Activated B cell treated with CpG ODN at 0.5 μM for 24 hours (primary cell): ENCODE measurements at places on chromosomes 2 and 18. TPM values are rescaled to one million over a fixed set of nuclear protein-coding genes. Genes with fewer than 3 reads are reported as not detected.
A peak's percentile ranks its signal among the peaks of the same experiment; 100 is the strongest.

DNA sequence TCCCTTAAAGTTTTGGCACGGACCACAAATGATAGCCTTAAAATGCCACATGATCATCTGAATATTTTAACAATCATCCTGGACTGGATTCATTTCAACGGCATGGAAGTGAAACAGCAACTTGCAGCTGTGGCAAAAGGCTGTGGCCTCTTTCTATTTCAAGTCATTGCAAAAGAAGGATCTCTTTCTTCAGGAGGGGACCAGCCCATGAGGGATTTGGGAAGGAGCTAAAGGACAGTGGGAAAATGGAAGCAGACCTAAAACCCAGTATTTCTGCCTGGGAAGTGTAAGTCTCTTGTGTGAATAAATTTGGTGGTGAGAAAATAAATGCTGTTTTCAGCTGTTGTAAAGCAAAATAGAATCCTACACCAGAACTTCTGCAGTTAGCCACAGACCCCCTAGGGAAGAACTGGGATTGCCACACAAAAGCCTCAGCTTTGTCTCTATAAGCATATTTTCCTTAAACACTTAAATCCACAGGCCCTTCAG, 107.3 kb upstream of the ZFP36L2 start:
- no peak for DNase-seq

DNA sequence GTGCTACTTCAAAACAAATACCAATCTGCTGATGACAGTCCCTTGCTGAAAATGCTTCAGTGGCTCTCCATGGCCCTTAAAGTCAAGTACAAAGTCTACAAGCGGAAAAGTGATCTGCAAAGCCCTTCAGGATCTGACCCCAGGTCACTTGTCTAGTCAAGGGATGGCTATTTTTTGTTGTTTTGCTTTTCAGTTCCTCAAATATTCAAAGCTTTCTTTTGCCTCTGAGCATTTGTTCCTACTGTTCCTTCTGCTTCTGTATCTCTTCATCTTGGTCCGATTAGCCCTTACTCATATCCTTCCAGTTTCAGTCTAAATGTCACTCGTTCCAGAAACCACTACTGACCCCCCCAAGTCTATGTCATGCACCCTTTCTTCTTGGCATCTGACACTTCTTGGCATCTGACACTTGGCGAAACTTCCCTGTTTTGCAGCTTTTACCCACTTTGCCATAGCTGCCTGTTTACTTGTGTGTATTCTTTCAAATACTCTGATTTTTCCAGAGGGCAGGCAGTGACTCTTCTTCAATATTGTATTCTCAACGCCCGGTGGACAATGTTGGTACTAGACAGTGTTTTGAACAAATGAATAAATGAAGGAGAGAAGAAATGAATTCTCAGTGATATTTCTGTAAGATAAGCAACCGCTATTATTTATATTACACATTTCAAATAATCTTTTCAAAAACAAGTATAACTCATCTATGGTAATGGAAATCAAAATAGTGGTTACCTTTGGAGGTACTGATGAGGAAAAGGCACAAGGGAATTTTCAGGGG, 175.9 kb upstream of the FN1 start:
- DNase-seq = no peak

GRCh38 chr2:923832-924601, 26.6 kb upstream of the SNTG2 start:
- DNase-seq = no peak

- DNase-seq = no peak
Measured at GRCh38 chr2:209614690-209615369, 156.8 kb upstream of the UNC80 start.

DNA sequence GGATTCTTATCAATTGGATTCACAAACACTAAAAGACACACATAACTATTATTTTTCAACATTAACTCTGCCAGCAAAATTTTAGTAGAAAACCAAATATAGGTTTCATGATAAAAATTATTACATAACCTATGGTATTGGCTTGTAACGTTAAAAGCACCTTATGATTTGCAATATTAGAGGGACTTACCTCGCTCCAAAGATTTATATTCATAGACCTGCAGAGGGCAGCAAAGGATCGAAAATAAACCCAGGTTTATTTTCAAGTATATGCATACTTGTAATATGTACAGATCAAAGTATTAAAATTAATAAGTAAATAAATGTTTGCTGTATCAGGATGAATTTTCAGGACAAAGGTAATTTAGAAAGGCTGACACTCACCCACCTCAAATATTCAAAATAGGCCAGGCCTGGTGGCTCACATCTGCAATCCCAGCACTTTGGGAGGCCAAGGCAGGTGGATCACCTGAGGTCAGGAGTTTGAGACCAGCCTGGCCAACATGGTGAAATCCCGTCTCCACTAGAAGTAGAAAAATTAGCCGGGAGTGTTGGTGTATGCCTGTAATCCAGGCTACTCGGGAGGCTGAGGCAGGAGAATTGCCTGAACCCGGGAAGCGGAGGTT, 45.3 kb downstream of the LRPPRC start:
- DNase-seq = no peak

GRCh38 chr2:27703638-27704341, 40.1 kb downstream of the SLC4A1AP start:
- peak; percentile 55 for DNase-seq

DNA sequence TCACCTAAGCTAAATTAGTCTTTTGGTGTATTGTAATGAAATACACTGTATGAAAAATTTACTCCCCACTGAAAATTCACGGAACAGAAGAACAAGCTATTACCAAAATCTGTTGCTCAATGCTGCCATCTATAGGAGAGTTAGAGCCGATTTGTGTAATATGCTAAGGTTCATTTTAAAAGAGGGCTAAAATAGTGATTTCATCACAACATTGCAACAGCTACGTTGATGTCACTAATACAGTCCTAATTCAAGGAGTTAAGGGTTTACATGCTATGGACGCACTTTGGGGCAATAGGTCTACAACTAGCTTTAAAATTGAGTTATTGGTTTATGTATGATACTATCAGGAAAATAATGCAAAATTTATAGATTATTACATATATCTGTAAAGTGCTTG, 3.0 kb upstream of the IRS1 start:
- no peak for DNase-seq

DNA sequence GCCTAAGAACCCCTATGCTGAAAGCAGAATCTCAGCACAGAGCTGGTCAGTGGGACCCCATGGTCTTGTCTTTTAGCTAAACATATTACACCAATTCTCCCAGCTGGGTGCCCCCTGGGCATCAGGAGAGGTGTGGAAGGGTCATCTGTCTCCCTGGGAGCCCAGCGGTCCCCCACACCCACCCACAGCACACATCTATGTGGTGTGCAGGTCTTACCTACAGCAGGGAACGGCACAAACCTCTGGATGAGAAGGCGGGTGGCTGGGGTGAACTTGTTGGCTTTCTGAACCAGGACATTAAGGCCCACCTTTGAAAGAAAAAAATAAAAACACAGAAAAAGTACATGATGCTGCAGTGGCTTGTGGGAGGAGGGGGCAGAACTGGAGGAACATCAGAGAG, 70.7 kb downstream of the EMX1 start:
- DNase-seq = no peak

DNA sequence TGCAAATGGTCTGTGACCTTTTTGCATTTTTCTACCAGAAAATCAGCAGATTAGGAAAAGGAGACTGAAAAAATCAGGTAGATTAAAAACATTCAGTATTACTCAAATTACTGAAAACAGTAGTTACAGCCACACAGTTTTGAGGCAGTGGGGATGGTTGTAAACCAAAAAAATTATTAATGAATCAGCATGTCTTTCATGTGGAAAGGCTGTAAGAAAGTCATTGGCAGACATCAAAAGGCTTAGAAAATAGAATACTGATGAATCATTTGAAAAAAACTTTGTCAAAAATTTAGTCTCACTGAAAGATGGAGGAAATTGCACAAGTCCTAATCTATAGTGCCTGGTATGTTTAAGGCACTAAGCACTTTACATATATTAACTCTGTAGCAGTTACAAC, 133.9 kb upstream of the GCFC2 start:
- DNase-seq = no peak

- no peak for DNase-seq
Measured at GRCh38 chr2:237726401-237726830, 72.2 kb upstream of the RBM44 start.

DNA sequence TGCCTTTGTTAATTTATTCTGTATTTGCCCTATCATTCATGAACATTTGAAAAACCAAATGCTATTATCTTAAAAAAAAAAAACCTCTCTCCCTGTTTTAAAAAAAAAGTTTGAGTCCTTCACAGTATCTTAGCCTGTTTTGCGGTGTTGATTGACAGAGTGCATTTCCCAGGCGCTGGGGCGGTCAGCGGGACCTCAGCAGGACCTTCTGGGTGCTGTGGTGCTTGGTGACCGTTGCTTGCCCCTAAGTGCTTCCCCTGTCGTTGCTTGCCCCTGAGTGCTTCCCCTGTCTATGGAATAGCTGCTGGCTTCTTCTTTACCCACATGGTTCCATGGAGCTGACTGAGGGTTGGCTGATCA, 12.1 kb downstream of the ATP6V1C2 start:
- DNase-seq = no peak

DNA sequence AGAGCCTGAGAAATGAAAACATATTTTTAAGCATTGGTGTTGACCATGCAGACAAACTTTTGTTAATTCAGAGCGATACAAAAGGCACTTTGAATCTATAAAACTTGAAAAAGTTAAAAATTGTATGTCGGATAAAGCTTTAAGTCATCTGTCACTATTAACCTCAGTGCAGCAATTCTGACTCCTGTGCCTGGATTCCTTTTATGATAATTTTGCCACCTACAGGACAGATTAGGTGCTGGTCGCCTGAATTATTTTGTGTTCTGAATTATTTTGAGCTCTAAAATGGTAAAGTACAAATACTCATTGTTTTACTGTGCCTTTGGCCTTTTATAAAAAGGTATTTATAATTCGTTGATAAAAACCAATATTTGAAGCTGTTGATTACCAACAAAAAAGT, 19.4 kb upstream of the RNF138 start:
- no peak for DNase-seq

DNA sequence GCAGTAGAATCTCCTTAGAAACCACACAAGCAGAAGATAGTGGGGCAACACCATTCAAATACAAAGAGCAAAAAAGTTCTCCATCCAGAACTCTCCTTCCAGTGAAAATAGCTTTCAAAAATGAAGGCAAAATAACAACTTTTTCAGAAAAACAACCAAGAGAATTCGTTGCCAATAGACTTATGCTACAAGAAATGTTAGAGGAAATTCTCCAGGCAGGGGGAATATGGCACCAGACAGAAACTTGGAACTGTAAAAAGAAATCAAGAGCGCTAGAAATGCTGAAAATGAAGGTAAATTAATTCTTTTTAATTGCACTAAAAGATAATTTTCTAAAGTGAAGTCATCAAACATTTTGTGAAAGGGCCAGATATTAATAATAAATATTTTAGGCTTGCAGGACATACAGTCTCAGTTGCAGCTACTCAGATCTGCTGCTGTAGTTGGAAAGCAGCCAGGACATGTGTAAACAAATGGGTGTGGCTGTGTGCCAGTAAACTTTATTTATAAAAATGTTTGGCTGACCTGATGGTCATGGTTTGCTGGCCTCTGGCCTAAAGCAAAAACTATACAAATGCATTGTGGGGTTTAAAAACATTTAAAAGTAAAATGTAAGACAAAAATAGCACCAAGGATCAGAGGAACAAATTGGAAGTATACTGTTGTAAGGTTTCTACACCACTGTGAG, 73.7 kb upstream of the TGFA start:
- no peak for DNase-seq

- DNase-seq = no peak
Measured at GRCh38 chr2:179132076-179132475, 82.1 kb upstream of the CCDC141 start.

DNA sequence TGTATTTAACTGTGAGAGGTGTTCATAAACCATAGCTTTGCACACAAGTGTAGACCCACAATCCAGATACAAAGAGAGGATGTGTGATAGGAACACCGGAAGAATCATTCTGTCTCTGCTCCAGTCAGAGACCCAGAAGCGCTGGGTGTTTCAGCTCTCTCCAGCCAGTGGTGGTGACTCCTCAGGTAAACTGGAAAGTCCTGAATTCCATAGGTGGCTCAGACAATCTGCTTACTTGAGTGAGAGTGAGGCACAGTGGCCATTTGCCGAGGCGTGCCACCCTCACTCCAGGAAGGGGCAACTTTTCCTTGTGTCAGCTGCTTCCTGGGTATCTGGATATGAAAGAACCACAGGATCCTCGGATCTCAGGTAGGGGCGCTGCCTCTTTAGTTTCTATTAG, 171.5 kb downstream of the KCNS3 start:
- no peak for DNase-seq

DNA sequence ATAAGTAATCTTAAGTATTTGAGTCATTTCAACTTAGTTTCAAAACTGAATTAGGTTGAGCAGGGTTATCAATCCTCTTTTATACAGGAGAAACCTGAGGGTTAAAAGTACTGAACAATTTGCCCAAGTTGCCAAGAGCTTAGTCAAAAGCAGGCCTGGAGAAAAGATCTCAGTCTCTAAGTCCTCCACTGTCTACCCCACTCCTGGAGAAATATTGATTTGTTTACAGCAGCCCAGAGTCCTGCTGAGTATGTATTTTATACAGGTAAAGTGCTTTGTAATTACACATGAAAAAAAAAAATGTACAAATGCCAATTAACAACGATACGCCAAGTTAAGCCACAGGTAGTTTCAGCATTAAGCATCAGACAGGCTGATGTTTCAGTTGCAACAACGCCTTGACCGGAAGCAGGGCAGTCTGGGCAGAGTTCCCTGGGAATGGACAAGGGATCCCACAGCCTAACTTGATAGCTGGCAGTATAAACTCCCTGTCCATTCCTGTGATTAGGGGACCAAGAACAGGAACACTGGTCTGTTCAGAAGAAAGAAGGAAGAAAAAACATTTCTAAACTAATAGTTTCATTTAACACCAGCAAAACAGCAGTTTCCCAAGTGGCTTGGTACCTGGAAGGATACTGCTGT, 132.9 kb downstream of the MYO5B start:
- DNase-seq = no peak

- DNase-seq = no peak
Measured at GRCh38 chr2:52034706-52035105, 1002.8 kb upstream of the NRXN1 start.

GRCh38 chr2:26483957-26484565, 6.1 kb upstream of the OTOF start:
- no peak for DNase-seq

SLC38A11 gene
- 2.2 and 2.6 TPM in 2 replicates for total RNA-seq

DHRS9 gene
- 0.71 and 1.2 TPM in 2 replicates for total RNA-seq

TEKT4 gene
- 0.15 TPM in 1 of 2 replicates, not detected in the other for total RNA-seq

INPP5D gene
- total RNA-seq = 247 and 275 TPM in 2 replicates

CFAP65 gene
- not detected in 2 replicates for total RNA-seq

AOX1 gene
- total RNA-seq = 0.24 TPM in 1 of 2 replicates, not detected in the other

WDCP gene
- 20.0 and 20.6 TPM in 2 replicates for total RNA-seq

ARHGAP25 gene
- total RNA-seq = 324 and 336 TPM in 2 replicates

CNDP1 gene
- 0.15 and 0.33 TPM in 2 replicates for total RNA-seq

KYNU gene
- 43.8 and 48.0 TPM in 2 replicates for total RNA-seq

EFEMP1 gene
- total RNA-seq = not detected in 2 replicates

RAMP1 gene
- 3.9 and 4.4 TPM in 2 replicates for total RNA-seq
